ENCODE measurements at places on chromosomes 7 and 10.

DNA sequence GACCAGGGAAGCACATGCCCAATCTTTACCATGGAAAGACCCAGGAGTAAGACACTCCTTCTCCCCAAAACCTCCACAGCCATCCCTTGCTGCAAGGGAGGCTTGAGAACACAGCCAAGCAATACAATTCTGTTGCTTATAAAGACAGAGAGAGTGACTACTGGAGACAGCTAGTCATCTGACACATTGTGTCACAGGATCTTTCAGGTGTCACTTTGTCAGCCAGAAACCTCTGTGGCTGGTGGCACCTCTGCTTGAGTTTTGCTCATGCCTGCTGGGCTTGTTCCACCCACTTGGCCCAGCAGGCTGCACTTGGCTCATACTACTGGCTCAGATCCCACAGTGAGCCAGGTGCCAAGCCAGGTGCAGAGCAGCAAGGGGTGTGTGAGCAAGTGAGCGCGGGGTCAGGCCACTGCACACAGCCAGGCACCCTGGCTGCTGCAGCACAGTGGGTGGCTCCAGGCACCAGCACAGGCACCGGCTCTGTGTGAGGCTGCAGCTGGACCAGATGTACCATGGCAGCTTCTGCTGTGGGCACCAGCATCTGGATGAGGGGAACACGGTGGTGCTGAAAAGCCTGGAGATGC, 12.4 kb upstream of the PRLHR start:
- H3K27ac ChIP-seq: no peak overlapping the region
- H3K36me3 ChIP-seq: no peaks in the 10 kb centered on the region
- H3K4me1 ChIP-seq: no peaks in the 10 kb centered on the region
- H3K4me3 ChIP-seq: no peak overlapping the region
- no peak for DNase-seq

GRCh38 chr7:98681511-98681910, 64.4 kb downstream of the NPTX2 start:
- peaks cover 18% of the 10 kb centered on the region for H3K4me1 ChIP-seq
- H3K4me3 ChIP-seq: peak overlapping the region; percentile 44
- no peaks in the 10 kb centered on the region for H3K36me3 ChIP-seq
- peak overlapping the region; percentile 86 for H3K27ac ChIP-seq
- DNase-seq: peak; percentile 76

- no peak overlapping the region for H3K4me3 ChIP-seq
- no peaks in the 10 kb centered on the region for H3K36me3 ChIP-seq
- no peaks in the 10 kb centered on the region for H3K27me3 ChIP-seq
- peak; percentile 8 for DNase-seq
- peaks cover 23% of the 10 kb centered on the region for H3K4me1 ChIP-seq
Measured at GRCh38 chr10:31000867-31001266, 30.8 kb downstream of the ZNF438 start.

- no peak for DNase-seq
- H3K27me3 ChIP-seq: no peaks in the 10 kb centered on the region
- H3K4me1 ChIP-seq: no peaks in the 10 kb centered on the region
- no peaks in the 10 kb centered on the region for H3K36me3 ChIP-seq
Measured at GRCh38 chr7:112069879-112070321, 136.3 kb downstream of the DOCK4 start.

GRCh38 chr10:131943021-131943814, 38.5 kb downstream of the BNIP3 start:
- peak; percentile 31 for DNase-seq
- no peaks in the 10 kb centered on the region for H3K4me1 ChIP-seq

- DNase-seq: no peak
- no peak overlapping the region for H3K27ac ChIP-seq
- H3K27me3 ChIP-seq: no peaks in the 10 kb centered on the region
- H3K4me1 ChIP-seq: no peaks in the 10 kb centered on the region
- H3K4me3 ChIP-seq: no peak overlapping the region
Measured at GRCh38 chr10:113073549-113074189, 123.6 kb downstream of the TCF7L2 start.

GRCh38 chr7:158424531-158424930, 163.1 kb downstream of the PTPRN2 start:
- DNase-seq: no peak
- no peaks in the 10 kb centered on the region for H3K27me3 ChIP-seq
- H3K36me3 ChIP-seq: no peaks in the 10 kb centered on the region
- no peak overlapping the region for H3K4me3 ChIP-seq
- H3K4me1 ChIP-seq: no peaks in the 10 kb centered on the region
- no peak overlapping the region for H3K27ac ChIP-seq

DNA sequence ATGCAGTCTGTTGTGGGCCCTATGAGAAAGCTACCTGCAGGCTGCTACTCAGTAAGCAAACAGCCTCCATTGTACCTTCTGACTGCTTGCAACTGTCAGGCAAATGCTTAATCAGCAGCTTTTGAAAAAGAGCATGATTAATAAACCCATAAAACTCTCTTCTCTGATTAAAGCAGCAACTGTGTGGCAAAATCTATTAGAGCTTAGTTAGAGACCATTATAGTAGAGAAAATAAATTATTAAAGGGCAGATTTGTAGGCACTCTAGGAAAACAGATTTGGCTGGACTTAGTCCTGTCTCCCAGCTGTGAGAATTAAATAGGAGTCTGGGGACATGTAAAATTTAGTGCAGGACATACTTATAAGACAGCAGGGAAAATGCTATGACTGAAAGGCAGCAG, 132.5 kb upstream of the WNT16 start:
- no peak for DNase-seq
- H3K27me3 ChIP-seq: no peaks in the 10 kb centered on the region
- H3K27ac ChIP-seq: no peak overlapping the region
- no peak overlapping the region for H3K4me3 ChIP-seq
- H3K36me3 ChIP-seq: no peaks in the 10 kb centered on the region
- H3K4me1 ChIP-seq: no peaks in the 10 kb centered on the region

- DNase-seq: no peak
- H3K4me1 ChIP-seq: no peaks in the 10 kb centered on the region
- no peak overlapping the region for H3K27ac ChIP-seq
- H3K36me3 ChIP-seq: no peaks in the 10 kb centered on the region
- no peak overlapping the region for H3K4me3 ChIP-seq
Measured at GRCh38 chr7:104098890-104099289, 108.9 kb downstream of the ORC5 start.

DNA sequence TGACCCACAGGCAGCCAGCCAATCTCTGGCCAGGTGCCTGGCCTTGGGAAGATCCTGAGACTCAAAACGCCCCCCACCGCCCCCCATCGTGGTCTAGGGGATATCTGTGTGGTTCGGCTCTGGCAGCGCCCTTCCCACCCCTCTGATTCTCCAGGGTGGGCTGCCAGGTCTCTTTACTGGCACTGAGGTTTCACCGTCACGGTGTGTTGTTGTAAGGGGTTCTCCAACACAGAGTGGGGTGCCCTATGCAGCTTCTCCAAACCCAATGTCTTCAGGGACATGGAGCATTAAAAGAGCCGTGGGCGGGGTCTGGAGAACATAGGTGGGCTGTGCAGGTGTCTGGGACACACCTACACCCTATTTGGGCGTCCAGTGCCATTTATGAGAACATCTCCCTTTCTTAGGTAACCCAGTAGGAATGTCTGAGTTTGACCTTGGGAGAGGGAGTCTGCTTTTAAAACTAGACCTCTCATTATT, 1.5 kb downstream of the MAFK start:
- DNase-seq: no peak
- peaks cover 9% of the 10 kb centered on the region for H3K36me3 ChIP-seq
- peak overlapping the region; percentile 94 for H3K4me3 ChIP-seq
- peaks cover 52% of the 10 kb centered on the region for H3K4me1 ChIP-seq

GRCh38 chr7:137829337-137829992, 17.3 kb downstream of the DGKI start:
- peaks cover 3% of the 10 kb centered on the region for H3K27me3 ChIP-seq
- H3K4me1 ChIP-seq: no peaks in the 10 kb centered on the region
- no peak for DNase-seq
- H3K4me3 ChIP-seq: no peak overlapping the region
- no peak overlapping the region for H3K27ac ChIP-seq
- no peaks in the 10 kb centered on the region for H3K36me3 ChIP-seq

DNA sequence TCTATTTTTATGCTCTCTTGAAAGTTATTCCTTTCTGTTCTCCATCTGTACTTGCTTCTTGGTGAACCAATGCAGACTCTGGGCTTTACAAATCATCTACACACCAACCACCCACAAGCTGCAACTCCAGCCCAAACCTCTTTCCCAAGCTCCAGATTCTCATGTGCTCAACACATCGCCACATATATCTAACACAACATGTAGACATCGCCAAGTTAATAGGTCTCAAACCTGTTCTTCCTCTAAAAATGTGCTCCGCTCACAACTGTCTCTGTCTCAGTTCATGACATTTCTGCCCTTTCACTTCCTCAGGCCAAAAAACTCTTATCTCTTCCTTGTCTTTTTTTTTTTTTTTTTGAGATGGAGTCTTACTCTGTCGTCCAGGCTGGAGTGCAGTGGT, 95.7 kb upstream of the EEPD1 start:
- no peak for DNase-seq
- H3K4me1 ChIP-seq: no peaks in the 10 kb centered on the region
- no peaks in the 10 kb centered on the region for H3K36me3 ChIP-seq
- H3K27ac ChIP-seq: no peak overlapping the region
- no peaks in the 10 kb centered on the region for H3K27me3 ChIP-seq
- no peak overlapping the region for H3K4me3 ChIP-seq

DNA sequence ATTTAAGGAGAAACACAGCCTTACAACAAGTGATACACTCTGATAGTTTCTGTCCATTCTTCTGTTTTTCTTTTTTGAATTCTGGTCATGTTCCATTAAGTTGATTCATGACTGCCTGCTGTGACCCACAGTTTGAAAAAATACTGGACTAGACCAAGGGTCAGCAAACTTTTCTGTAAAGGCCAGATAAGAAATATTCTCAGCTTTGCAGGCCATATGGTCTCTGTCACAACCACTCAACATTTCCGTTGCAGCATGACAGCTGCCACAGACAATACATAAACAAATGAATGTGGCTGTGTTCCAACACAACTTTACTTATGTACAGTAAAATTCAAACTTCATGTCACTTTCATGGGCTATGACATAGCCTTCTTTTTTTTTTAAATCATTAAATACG, 156.7 kb downstream of the PLXNA4 start:
- DNase-seq: peak; percentile 20
- no peak overlapping the region for H3K27ac ChIP-seq
- H3K4me3 ChIP-seq: no peak overlapping the region
- H3K27me3 ChIP-seq: no peaks in the 10 kb centered on the region
- H3K4me1 ChIP-seq: no peaks in the 10 kb centered on the region

DNA sequence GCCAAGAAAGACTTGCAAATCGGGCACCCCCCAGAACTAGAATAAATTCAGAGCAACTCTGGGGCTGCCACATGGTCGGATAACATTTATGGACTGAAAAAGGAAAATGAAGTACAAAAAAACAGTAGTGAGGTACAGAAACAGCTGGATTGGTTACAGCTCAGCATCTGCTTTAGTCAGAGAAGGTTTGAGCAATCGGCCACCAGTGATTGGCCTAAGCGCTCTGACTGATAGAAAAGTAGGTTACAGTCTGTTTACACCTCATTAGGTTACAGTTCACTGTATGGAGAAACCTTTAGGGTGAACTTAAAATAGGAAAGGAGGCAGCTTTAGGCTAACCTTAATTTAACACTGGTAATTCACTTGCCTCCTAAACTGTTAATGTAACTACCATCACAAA, 102.0 kb upstream of the DKK1 start:
- H3K4me1 ChIP-seq: peaks cover 10% of the 10 kb centered on the region
- H3K4me3 ChIP-seq: no peak overlapping the region
- H3K27ac ChIP-seq: no peak overlapping the region
- no peak for DNase-seq
- no peaks in the 10 kb centered on the region for H3K27me3 ChIP-seq

Measured in common myeloid progenitor, CD34-positive (primary cell).